ENCODE measurements at places on chromosomes 16 and 17.

- DNase-seq = no peak
Measured at GRCh38 chr17:21542991-21543390, 149.3 kb upstream of the KCNJ18 start.

DNA sequence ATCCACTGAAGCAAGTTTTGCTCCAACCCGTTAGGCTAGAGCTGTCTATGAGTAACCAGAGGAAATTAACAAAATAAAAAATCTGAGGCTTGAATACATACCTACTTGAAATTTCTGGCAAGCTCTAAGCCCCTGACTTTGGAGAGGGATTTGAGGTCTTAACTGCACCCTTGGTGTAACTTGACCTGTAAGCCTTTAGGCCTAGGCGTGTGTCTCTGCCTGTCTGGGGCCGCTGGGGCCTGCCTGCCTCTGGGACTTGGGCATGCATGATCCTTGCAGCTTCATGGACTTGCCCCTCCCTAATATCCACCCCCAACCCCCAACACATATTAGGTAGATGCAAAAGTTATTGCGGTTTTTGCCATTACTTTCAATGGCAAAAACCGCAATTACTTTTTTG lies 3.7 kb upstream of the CDC42EP4 start:
- DNase-seq = no peak

- DNase-seq = no peak
Measured at GRCh38 chr17:75595284-75595919, 7.8 kb downstream of the MYO15B start.

DNA sequence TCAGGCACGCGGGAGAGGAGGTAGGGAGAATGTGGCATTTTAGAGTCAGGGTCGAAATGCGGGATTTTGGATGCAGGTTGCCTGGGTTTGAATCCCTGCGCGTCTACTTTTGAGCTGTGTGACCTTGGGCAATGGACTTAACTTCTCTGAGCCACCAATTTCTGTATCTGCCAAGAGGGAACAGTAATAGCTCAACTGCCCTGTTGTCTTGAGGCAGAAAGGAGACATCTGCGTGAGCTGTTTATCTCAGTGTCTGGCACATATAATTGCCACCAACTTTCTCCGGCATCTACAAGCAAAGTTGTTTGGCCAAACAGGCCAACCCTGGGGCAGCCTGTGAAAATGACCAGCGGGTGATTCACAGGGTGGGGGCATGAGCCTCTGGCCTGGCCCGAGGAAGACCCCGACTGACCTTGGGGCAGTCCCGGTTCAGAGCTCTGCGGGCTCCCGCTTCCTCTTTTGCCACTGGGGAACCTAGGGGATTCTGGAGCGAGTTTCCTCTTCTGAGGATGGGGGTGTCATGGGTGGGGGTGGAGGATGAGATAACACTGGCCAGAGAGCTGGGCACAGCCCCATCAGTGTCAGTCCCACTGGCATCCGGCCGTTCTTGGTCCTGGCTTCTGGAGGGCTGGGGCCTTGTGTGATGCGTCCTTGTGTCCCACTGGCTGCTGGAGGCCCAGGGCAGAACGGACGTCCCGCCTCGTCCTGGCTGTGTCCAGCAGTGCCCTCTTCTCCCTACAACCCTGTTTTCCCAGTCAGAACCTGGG lies 1.3 kb downstream of the SNN start:
- no peak for DNase-seq

- DNase-seq = no peak
Measured at GRCh38 chr16:29653471-29653870, 9.6 kb upstream of the SPN start.

DNA sequence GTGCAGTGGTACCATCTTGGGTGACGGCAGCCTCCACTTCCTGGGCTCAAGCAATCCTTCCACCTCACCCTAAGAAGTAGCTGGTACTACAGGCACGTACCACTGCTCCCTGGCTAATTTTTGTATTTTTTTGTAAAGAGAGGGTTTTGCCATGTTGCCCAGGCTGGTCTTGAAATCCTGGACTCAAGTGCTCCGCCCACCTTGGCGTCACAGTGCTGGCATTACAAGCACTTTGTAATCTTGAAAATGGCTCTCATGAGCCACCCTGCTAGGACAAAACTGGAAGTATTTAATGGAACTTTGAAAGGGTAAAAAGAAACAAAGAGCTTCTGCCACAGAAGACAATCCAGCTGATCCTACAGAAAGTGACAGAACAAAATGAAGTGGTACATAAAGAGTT lies 9.2 kb downstream of the SUMO2 start:
- no peak for DNase-seq

- DNase-seq = no peak
Measured at GRCh38 chr16:22077700-22078313, 14.5 kb upstream of the VWA3A start.

Measured in AG09309 (cell line).